Activated CD8-positive, alpha-beta memory T cell treated with anti-CD3 and anti-CD28 coated beads for 1 hour (primary cell): ENCODE measurements at places on chromosomes 1 and 21.

DNA sequence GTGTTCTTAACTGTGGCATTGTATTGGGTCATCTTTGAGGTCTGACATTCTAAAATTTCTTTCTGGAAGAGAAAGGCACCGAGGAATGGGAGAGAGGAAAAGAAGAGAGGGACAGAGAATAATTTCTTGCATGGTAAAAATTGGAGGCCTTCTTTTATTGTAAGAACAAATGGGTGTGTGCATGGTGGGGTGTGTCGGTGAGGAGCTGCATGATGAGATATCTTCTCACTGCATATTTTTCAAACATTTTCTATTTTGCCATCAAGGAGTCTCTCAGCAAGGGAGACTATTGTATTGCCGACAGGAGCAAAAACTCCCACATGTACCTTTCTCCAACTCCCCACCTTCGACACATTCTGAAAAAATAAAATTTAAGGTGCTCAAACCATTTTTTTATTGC is 6.5 kb upstream of the CTSE start:
- no peak for DNase-seq

- no peak for DNase-seq
Measured at GRCh38 chr1:59592924-59593323, 221.8 kb upstream of the HOOK1 start.

GRCh38 chr1:67013573-67013972 is 40.4 kb downstream of the SLC35D1 start:
- DNase-seq, result no peak

GRCh38 chr1:230077436-230078213 is 10.6 kb downstream of the GALNT2 start:
- no peak for DNase-seq

DNA sequence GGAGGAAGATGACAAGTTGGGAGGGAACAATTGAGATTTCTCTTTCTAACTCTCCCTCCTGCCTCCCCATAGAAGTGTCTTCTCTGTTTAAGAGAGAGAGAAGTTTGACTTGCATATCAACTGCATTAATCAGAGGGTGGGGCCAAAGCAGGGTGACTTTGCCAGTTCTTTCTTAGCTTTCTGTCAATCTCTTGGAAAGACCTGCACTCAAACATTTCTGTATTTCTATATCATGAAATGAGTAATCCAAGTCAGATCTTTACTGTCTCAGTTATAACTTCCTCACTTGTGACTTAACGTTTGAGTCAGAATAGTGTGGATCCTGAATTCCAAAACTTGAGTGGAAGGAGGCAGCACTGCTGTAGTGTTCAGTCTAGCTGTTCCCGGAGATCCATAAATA is 180.8 kb upstream of the KCNK2 start:
- no peak for DNase-seq

DNA sequence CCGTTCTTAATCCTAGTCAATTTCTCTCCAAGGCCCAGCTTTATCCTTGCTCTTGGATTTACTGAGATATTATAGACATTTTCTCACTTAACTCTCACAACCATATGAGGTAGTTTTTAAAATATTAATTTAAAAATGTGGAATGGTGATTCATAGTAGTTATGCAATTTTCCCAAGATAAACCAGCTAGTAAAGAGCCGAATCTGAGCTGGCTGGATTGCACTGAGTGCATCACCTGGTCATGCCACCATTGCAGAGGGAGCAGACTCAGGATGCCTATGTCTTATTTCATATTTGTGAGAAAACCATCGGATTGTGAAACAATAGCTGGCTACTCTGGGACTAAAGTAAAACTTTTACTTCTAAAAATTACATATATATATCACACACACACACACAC is 494.0 kb downstream of the KCNT2 start:
- DNase-seq, result no peak

- DNase-seq, result no peak
Measured at GRCh38 chr21:27047283-27047657, 80.4 kb upstream of the ADAMTS5 start.

GRCh38 chr1:164562511-164562910 is 3.5 kb downstream of the PBX1 start:
- no peak for DNase-seq

- no peak for DNase-seq
Measured at GRCh38 chr1:20448671-20449071, 37.3 kb downstream of the CAMK2N1 start.

DNA sequence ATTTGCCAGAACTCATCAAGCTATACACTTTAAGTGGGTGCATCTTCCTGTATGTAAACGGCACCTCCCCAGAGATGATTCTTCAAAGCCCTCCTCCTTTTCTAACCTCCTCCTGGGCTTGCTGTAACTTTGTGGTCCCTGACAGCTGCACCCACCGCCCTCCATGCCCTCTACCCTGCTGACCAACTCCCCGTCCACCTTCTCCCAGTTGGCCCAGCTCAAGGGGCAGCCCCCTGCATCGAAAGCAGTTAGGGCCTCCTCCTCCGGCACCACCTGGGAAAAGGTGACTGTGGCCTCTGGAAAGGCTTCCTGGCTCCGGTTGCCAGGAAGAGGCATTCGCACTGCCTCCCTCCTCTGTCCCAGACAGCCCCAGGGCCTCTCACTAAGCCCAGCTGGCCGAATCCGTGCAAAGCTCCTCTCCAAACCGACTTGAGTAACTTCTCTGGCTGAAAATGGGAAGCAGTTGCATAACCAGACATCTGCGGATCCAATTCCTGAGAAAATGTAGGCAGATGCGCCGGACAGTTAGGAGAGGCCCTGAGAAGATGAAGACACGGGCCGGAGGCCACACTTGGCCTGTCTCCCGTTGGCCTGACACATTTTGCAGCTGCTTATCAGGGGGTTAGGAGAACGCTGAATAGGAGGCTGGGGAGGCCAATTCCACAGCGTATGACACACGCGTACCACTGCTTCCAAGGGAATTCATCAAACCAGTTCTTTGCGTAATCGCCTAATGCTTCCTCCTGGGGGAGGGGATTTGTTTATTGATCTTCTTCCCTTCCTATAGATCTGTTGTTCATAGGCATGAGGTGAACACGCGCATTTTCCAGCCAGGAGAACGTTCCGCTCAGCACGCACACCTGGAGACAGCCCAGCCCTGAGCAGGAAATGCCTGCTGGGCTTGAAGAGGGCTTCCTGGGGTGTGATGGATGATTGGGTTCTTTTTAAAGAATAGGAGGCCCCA is 48.7 kb upstream of the COL6A2 start:
- no peak for DNase-seq

DNA sequence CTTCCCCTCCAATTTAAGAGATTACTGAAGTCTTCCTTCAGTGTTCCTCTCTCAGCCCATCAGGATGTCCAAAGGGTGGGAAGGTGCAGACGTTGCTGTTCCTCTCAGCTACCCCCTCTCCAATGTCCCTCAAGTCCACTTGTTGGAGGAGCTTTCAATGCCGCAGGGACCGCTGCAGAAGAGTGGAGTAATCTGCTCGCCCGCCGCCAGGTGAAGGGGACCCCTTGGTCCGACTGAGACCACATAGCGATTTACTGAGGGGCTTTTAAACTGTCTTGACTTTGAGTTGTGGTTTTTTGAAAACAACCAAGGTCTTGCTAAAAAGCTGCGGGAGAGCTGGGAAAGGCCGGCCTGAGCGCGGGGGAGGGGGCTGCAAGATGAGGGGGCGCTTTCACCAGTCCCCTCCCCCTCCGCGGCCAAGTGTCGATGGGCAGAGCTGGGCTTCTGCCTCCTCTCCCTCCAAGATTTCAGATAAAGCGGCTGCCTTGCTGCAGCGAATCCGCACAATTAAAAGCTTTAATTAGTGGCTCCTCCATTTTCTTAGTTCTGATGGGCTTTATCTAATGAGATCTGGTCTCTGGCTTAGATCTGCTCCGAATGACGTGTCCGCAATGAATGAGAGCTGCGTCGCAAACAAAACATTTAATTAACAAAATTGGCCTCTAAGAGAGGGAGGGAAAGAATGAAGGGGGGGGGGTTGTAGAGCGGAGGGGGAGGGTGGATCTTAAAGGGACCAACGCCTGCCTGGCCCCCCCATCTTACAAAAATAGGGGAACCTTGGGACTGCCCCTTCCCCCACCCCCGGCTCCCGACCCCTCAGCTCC is 5.9 kb downstream of the LMO4 start:
- DNase-seq, result no peak

DNA sequence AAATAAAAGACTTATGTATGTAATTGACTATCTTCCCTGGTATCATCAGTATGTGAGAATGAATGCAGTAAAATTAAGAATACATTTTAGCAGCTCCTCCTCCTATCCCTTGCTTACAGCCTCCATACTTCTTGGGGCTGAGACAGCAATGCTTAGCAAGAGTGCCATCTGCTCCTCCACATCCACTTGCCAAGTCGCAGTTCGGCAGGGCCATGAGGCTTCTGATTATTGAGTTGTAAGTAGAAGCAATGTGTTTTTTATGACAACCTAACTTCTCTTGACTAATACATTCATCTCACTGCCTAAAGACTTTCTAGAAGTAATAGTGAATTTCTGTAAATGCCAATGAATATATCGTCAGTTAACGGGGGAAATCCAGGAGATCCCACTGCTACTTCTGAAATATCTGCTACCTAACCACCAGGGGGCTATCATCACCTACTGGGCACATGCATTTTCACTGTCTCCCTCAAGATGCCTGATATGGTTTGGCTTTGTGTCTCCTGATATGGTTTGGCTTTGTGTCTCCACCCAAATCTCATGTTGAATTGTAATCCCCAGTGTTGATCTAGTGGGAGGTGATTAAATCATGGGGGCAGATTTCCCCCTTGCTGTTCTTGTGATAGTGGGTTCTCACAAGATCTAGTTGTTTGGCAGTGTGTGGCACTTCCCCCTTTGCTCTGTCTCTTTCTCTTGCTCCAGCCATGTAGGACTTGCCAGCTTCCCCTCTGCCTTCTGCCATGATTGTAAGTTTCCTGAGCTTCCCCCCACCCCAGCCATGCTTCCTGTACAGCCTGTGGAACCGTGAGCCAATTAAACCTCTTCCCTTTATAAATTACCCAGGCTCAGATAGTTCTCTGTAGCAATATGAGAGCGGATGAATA is 59.6 kb downstream of the EXTL2 start:
- DNase-seq, result no peak

DNA sequence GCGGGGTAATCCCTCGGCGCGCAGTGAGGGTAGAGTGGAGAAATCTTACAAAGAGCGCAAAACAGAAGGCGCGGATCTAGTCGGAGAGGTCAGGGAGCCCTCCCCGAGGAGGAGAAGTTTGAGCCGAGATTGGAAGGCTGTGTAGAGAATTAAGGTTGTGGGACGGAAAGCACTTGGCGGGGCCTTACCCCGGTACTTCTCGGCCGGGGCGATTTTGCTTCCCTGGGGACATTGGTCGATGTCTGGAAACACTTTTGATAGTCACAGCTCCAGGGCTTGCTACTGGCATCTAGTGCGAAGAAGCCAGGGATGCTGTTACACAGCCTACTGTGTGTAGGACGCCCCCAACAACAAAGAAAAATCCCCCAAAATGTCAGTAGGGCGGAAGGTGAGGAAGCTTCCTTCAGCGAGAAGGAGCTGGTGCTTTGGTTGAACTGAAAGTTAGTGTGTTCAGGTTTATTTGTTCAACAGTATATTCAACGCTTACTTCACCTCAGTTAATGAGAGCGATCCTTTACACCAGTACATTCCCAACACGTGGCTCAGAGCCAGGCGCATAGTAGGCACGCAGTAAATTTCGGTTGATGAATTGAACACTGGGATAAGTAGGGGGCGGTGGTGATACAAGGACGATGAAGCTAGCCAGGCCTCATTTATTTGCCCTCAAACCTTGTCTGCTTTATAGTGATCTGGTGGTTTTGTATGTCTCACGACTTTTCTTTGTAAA is 807 bp downstream of the CEP85 start:
- no peak for DNase-seq

DNA sequence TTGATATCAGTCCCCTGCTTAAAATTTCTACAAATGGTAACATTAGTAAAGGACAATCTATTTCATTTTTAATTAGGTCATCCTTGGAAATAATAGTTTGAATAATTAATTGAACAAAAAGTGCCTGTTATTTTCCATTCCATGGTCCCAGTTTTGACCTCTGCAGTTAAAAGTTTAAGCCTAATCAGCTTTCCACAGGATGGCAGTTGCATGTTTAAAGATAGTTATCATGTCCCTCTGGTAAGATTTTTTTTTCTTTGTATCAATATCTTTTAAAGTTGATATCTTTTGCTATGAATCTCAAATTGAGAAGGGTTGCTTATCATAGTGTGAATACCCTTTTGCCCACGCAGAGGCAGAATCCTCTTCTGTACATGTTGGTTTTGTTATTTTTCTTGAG is 90.4 kb downstream of the HS2ST1 start:
- no peak for DNase-seq

DNA sequence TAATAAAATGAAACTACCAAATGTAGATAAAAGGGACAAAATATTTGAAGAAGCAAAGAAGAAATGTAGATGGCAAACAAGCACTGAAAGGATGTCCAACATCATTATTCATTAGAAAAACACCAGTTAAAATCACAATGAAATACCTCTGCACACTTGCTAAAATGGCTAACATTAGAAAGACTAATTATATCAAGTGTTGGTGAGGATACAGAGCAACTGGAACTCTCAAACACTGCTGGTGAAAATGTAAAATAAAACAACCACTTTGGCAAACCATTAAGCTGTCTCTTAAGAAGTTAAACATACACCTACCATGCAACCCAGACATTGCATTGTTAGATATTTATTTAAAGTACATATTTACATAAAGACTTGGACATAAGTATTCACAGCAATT is 138.6 kb upstream of the FGGY start:
- DNase-seq, result no peak

- DNase-seq, result no peak
Measured at GRCh38 chr1:208485512-208485911, 241.3 kb upstream of the PLXNA2 start.

GRCh38 chr1:235017191-235017590 is 111.4 kb downstream of the TOMM20 start:
- DNase-seq, result no peak

- DNase-seq, result no peak
Measured at GRCh38 chr1:243850202-243850451, at the start of gene AKT3. AKT3 (minus strand) TSS chr1:243850243; CDS start chr1:243843170, 7,073 bp downstream.

- no peak for DNase-seq
Measured at GRCh38 chr1:96569288-96569687, 152.3 kb upstream of the PTBP2 start.

DNA sequence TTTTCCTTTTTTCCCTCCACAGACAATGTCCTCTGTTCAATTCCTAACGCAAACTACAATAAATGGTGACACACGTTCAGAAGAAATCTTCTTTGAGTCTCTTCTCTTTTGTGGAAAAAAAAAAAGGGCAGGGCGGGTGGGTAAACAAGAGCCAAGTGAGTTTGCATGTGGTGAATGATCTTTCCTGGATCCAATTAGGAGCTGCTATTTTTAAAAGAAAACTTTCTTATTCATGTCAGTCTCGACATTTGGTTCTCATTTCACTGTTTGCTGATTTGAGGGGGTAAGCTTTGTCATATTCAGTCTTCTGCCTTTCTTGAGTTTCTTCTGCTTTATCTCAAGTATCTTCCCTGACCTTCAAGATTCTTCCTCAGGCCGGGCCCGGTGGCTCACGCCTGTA is 29.2 kb upstream of the KIF1B start:
- DNase-seq, result no peak

GRCh38 chr21:39148975-39149374 is 34.3 kb downstream of the PSMG1 start:
- no peak for DNase-seq
